ENCODE measurements at places on chromosomes 4 and X.
A peak's percentile ranks its signal among the peaks of the same experiment; 100 is the strongest.

- DNase-seq: no peak
Measured at GRCh38 chrX:102491766-102492165, 20.2 kb upstream of the TCP11X2 start.

- peak; percentile 20 for DNase-seq
Measured at GRCh38 chrX:68945603-68946228, 116.9 kb downstream of the EFNB1 start.

GRCh38 chr4:52949336-52949735 is 87.2 kb downstream of the RASL11B start:
- no peak for DNase-seq

DNA sequence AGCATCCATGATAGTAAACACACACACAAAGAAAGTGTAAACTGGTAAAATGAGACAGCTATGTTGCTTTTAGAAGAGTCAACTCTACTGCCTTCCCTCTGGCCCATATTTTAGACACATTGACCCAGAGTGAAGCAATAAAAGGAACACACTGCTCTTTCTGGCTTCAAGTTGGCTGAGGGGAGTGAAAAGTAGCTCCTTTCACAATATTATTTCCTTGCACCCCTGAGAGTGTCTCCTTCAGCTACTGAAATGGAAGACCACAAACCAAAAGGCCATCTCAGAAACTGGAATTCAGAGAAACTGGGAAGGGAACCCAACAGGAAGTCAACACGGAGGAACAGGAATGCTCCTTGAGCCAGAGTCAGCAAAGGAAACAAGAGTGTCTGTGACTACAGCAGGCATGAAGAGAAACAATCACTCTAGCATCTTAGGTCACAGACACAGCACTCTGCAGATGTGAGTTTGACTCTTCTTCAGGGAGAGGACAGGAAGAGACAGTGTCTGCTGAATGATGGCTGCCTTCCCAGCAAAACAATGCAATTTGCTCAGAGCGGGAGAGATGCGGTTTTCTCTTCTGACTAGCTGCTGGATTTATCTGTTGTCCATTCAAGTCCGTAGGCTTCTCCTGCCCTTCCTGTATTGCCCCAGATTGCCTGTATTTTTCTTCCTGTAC is 106.7 kb downstream of the SPATA18 start:
- DNase-seq: no peak

- no peak for DNase-seq
Measured at GRCh38 chrX:41491267-41492004, 44.3 kb downstream of the NYX start.

DNA sequence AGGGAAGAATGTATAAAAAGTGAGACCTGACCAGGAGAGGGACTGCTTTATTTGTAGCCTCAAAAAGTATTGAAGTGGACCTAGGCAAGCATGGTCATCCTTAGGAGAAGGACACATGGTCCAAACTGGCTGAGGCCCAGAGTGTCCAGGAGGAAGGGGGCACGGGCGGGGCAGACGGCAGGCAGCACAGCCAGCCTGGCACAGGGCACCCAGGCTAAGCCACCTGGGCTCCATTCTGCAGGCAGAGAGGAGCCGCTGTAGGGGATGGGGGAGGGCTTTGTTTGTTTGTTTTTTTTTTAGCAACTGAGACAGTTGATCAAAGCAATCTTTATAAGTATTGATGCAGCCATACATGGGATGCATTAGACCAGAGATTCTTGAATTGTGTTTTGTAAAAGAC is 188.6 kb downstream of the PRDM5 start:
- DNase-seq: no peak

DNA sequence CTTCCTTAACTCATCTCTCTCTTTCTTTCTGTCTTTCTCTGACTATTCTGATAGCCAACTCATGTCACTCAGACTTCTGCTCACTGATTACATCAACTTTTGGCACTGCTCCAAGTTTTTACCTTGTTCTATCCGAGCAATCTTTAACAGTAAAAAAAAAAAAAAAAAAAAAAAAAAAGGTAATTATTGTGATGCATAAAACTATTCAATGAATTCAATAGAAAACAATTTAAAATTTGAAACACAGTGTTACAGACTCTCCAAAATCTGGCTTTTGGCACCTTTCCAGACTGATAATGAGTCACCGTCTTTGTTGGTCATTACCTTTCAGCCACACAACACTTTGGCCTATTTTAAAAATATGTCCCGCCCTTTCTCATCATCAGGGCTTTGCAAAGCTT is 229.5 kb downstream of the GALNTL6 start:
- DNase-seq: no peak

DNA sequence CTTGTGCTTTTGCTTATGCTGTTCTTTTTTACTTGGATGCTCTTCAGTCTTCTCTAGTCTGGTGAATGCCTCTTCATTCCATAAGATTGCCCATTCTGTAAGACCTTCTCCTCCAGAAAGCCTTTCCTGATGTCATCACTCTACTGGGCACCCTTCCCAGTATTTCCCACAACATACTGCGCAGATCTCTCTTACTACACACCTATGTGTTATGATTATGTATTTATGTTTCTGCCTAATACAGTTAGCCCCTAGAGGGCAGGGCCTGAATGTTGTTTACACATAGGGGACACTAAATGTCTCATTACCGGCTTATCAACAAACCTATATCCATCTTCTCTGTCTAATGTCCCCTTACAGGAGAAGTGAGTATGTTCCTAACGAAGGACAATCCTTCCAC is 21.1 kb downstream of the AIFM1 start:
- DNase-seq: no peak

DNA sequence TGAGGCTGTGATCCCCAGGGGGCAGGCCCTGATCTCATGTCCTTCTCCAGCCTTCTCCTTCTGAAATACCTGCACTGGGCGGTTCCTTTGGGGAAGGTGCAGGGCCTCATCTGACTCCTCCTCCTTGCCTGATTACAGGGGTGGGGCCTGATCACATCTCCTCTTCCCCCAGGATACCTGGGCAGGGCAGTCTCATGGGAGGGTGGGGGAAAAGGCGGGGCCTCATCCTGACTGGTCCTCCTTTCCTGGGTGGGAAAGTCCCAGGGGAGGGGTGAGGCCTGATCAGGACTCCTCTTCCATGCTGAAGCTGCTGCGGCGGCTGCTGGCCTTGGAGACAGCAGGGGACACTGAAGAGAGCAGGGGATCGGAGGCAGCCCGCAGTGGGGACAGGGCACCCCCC is 13.3 kb downstream of the TFE3 start:
- DNase-seq: no peak

DNA sequence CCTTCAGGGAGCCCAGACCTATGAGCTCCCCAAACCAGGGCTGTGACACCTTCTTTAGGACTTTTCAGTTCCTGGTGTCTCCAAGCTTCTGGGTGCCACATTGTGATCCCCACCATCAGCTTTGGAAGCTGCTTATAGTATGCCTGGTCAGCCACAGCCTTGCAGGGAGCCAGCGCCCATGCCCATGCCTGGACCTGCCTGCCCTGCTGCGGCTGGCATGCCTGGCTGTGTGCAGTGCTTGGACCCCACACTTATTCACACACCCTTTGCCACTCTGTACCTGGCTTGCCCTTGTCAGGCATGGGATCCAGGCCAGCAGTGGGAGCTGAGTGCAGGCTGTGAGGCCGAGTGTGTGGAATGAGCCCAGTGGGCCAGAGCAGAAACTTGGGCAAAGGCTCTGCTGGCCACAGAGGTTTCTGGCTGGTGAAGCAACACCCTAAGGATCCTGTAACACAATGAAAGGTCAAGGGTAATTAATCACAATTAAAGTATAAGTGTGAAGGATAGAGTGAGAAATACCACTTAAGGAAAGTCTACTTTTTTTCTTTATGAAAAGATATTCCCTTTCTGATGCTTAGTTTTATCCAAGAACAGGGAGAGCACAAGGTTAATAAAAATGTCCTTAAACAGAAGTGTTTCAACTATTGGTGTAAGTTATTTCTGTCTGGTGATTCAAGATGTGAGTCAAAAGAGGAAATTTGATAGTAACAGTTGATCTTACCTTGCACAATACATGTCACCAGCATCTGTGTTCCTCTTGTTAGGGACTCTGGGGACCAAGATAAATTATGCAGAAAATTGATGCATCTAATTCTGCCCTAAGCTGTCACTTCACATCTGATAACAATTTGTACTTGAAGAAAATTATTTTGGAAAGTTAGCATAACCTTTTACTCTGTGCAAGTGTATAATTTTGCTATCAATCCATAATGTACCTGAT is 161.8 kb downstream of the FAM47A start:
- DNase-seq: no peak

DNA sequence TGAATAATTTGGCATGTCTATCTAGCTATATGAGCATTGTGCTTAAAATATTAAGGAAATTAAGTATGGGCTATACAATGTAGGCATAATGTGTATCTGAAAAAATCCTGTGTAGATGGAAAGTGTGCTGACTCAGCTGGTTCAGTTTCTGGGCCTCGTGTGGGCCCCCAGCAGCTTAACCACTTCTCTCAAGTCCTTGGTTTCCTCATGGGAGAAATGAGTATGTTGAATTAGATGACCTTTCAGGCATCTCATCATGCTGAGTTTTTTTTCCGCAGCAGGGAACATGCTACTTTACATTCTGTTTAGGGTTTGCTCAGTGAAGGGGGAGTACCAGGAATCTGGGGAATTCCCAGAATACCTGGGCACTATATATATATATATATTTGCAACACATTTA is 30.5 kb downstream of the RHOH start:
- DNase-seq: peak; percentile 76

- DNase-seq: no peak
Measured at GRCh38 chrX:149630681-149631233, 835 bp downstream of the TMEM185A start.

DNA sequence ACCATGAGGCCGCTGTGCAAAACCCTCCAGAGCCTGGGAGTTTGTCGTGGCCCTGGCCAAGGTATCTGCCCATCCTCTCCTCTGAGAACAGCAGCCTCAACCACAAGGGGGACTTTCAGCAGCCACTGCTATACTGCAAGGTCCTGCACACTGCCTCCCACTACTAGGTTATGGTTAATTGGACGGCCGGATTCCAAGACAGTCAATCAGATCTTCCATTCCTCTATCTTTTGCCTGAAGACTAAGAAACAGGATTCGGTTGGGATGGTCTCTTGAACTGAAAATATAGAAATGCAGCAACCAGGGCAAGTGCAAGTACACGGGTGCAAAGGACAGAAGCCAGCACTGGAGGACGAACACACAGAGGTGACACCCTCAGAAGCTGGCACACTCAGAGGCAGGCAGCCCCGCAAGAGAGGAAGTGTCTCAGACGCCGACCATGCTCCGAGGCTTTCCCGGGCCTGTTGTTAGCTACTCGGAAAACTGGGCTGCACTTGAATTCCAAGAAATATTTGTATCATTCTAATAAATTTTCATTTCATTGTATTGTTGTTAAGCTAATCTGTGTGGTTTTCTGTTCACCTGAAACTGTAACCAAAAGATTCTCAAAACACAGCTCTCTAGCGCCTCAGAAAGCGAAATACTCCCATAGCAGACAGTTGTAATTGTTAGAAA is 63.3 kb downstream of the AFAP1 start:
- DNase-seq: peak; percentile 57

GRCh38 chrX:118360429-118361125 is 14.7 kb downstream of the WDR44 start:
- DNase-seq: no peak

- DNase-seq: no peak
Measured at GRCh38 chr4:142983589-142983988, 137.5 kb upstream of the INPP4B start.

GRCh38 chr4:181569553-181569952 is 673.6 kb upstream of the TENM3 start:
- DNase-seq: no peak

GRCh38 chrX:107878106-107878505 is 52.4 kb downstream of the MID2 start:
- DNase-seq: no peak

- DNase-seq: no peak
Measured at GRCh38 chrX:10117864-10118377, 38.9 kb upstream of the CLCN4 start.

- no peak for DNase-seq
Measured at GRCh38 chr4:109972786-109973528, 60.3 kb downstream of the EGF start.

DNA sequence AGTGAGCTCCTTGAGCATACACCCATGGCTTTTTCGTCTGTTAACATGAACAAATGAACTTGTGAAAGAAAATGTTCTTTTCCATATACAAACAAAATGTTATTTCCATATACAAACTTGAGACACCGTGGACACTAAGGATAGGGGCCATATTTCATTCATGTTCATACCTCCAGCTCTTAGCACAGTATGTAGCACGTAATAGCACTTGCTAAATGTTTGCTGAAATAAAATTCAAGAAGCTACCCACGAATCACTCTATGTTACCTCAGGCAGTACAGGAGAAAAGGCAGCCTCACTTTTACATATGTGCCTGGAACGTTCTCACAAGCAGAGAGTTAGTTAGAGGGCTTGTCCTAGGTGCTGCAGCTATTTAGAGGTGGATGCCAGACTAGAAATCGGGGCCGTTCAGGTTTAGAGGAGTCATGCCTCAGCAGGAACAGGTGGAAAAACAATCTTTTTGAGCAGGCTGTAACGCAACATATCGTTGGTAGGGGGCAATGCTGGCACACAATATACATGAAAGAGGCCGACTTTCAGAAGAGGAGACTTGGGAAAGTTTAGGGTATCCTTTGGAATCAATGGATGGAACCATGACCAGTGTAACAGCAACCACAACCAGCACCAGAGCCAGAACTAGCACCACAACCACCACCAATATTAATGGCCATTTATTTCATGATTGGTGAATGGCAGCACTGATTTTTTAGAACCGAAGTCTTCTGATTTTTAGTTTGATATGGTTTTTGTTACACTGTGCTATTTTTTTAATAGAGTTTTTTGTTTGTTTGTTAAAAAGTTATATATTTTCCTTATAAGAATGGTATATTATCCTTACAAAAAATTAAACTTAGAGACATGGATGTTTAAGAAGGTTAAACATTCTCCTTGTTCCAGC is 14.8 kb upstream of the PAQR3 start:
- no peak for DNase-seq

DNA sequence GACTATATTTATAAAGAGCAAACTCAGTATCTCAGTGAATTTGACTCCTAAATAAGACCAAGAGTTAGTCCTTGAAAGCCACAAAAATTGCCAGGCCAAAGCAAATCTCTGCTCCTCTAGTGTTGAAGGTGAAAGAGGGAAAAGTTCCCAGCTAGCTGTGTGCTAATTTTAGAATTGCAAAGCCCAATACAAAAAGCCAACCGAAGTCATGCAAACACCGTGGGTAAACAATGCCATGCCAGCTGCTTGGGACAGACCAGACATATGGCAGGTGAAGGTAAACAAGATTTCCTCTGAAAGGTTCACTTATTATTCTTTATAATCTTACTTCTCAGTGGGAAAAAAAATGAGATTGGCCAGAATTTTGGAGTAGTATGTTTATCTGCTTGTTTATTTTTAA is 80.5 kb upstream of the LNX1 start:
- DNase-seq: no peak

- no peak for DNase-seq
Measured at GRCh38 chr4:37645736-37646135, 40.4 kb downstream of the RELL1 start.

GRCh38 chr4:762211-763190 is 56.9 kb downstream of the PCGF3 start:
- no peak for DNase-seq

- DNase-seq: peak; percentile 70
Measured at GRCh38 chrX:51743179-51743957, at the start of gene GSPT2. GSPT2 (plus strand) TSS chrX:51743442; CDS start chrX:51743627, 185 bp downstream.
